Type B pancreatic cell (in vitro differentiated cells): ENCODE measurements at places on chromosomes 13 and 19. TPM values are rescaled to one million over a fixed set of nuclear protein-coding genes. Genes with fewer than 3 reads are reported as not detected.

- H3K4me1 ChIP-seq = peaks cover 9% of the 10 kb centered on the region
- H3K36me3 ChIP-seq = no peaks in the 10 kb centered on the region
- peak within 1 kb of the TSS; percentile 67 for H3K27ac ChIP-seq
- no peak for DNase-seq
These were observed at the start of gene CDC34 for GRCh38 chr19:531753-532560. Gene CDC34, plus strand, starts transcription at chr19:531760. Its CDS starts 172 bp downstream, at chr19:531932.

The SHISA2 gene
- total RNA-seq = 10.0 and 25.7 TPM in 2 replicates

The ZNF433 gene
- 8.9 and 11.9 TPM in 2 replicates for total RNA-seq

GRCh38 chr13:35343417-35343816, 133.1 kb downstream of the MAB21L1 start:
- H3K4me1 ChIP-seq = peaks cover 15% of the 10 kb centered on the region
- no peak overlapping the region for H3K4me3 ChIP-seq
- no peaks in the 10 kb centered on the region for H3K36me3 ChIP-seq
- H3K27me3 ChIP-seq = no peaks in the 10 kb centered on the region
- H3K27ac ChIP-seq = no peak overlapping the region
- no peak for DNase-seq

DNA sequence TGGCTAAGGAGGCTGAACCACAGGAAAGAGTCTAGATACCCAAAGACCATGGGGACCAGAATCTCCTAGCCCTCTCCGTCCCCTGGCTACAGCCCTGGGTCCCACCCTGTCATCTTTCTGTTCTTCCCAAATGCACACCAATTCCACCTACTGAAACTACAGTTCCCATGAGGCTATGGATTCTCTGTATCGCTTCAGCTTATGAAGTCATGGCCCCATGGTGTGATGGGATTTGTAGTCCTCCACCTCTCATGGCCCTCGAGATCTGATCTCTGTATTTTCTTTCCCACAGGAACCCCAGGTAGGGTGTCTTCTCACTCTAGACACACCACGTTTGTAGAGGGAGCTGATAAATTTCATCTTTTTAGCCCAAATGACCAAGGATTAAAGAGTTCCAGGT, 11.8 kb downstream of the PTPRH start:
- no peaks in the 10 kb centered on the region for H3K36me3 ChIP-seq
- no peak for DNase-seq
- no peak overlapping the region for H3K27ac ChIP-seq
- no peak overlapping the region for H3K4me3 ChIP-seq
- H3K27me3 ChIP-seq = peaks cover 25% of the 10 kb centered on the region
- no peaks in the 10 kb centered on the region for H3K4me1 ChIP-seq

- H3K27ac ChIP-seq = no peak overlapping the region
- no peak for DNase-seq
- H3K4me3 ChIP-seq = no peak overlapping the region
- H3K27me3 ChIP-seq = no peaks in the 10 kb centered on the region
These were observed 10.7 kb upstream of the SULT2A1 start for GRCh38 chr19:47896773-47897172.

- DNase-seq = no peak
- no peak overlapping the region for H3K4me3 ChIP-seq
- H3K27ac ChIP-seq = no peak overlapping the region
- peaks cover 10% of the 10 kb centered on the region for H3K4me1 ChIP-seq
- no peaks in the 10 kb centered on the region for H3K36me3 ChIP-seq
These were observed 266.2 kb downstream of the KCTD12 start for GRCh38 chr13:76620036-76620435.

DNA sequence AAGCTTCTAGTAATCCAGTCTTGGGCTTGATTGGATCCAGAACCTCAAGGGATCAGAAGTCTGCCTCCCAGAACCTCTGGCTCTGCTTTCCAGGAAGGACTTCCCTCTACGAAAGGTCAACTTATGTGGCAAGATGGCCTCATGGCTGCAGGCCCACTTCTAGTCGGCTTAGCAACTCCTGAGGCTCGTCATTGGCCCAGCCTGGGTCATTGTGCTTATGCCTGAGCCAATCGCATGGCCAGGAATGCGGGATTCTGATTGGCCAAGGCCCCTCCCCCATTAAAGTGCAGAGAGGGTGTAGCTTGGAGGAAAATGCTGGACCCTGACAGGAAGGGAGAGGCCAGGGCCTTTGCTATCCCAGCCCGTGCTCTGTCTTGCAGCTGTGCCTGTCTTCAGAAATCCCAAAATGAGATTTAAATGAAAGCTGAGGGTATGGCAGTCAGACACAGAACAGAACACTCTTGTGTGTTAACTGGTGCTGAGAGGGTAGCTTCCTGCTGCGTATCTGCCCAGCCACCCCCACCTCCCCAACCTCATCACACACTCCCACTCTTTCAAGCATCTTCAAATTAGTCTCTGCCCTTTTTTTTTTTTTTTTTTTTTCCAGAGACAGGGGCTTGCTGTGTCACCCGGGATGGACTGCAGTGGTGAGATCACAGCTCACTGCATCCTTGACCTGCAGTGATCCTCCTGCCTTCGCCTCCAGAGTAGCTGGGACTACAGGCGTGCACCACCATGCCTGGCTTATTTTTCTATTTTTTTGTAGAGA, 5.5 kb upstream of the CCNE1 start:
- H3K36me3 ChIP-seq = no peaks in the 10 kb centered on the region
- no peak overlapping the region for H3K4me3 ChIP-seq
- H3K27ac ChIP-seq = no peak overlapping the region

GRCh38 chr13:46587807-46588418, 34.9 kb downstream of the LRCH1 start:
- H3K27me3 ChIP-seq = no peaks in the 10 kb centered on the region
- peak overlapping the region; percentile 5 for H3K27ac ChIP-seq
- peaks cover 6% of the 10 kb centered on the region for H3K36me3 ChIP-seq
- DNase-seq = no peak
- H3K4me3 ChIP-seq = no peak overlapping the region

GRCh38 chr13:111123221-111123620, 8.1 kb downstream of the ARHGEF7 start:
- H3K27me3 ChIP-seq = peaks cover 5% of the 10 kb centered on the region
- peaks cover 2% of the 10 kb centered on the region for H3K36me3 ChIP-seq
- peaks cover 47% of the 10 kb centered on the region for H3K4me1 ChIP-seq
- H3K4me3 ChIP-seq = no peak overlapping the region

DNA sequence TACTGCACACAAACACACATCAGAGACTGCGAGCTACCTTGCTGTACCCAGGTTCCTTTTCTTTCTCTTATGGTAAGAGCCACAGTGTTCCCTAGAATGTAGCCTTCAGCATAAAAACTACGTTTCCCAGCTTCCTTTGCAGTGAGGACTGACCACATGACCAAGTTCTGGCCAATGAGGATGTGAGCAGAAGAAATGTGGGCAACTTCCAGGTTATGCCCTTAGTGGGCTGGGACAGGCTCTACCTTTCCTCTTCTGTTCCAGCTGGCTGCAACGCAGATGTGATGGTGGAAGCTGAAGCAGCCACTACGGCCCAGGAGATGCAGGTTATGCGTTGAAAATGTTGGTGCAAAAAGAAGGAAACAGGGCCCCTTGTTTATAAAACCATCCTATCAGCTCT, 27.5 kb downstream of the VRK3 start:
- no peak overlapping the region for H3K4me3 ChIP-seq
- no peaks in the 10 kb centered on the region for H3K4me1 ChIP-seq
- peaks cover 20% of the 10 kb centered on the region for H3K36me3 ChIP-seq
- DNase-seq = no peak
- no peaks in the 10 kb centered on the region for H3K27me3 ChIP-seq

DNA sequence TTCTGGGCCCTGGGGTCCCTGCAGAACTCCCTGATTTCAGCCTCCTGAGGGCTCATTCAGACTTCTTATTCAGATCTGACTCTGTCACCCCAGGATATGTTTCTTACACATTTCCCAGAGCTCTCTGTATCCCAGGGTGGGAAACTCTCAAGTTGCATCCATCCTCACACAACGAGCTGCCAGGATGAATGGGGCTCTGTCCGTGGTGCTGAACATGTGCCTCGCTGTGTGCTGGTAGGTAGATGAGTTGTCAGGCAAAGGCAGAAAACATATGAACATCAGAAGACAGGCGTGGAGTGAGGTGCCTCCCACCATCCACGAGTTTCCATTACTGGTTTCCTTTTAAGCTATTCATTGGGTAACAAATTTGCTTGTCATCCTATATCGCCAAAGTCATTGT, 11.4 kb upstream of the IGFL1 start:
- no peak for DNase-seq
- H3K36me3 ChIP-seq = no peaks in the 10 kb centered on the region
- H3K4me1 ChIP-seq = no peaks in the 10 kb centered on the region
- peaks cover 4% of the 10 kb centered on the region for H3K27me3 ChIP-seq

GRCh38 chr13:86591862-86592261, 792.6 kb upstream of the SLITRK6 start:
- H3K27ac ChIP-seq = no peak overlapping the region
- no peak for DNase-seq
- H3K4me3 ChIP-seq = no peak overlapping the region
- no peaks in the 10 kb centered on the region for H3K4me1 ChIP-seq
- H3K36me3 ChIP-seq = no peaks in the 10 kb centered on the region

DNA sequence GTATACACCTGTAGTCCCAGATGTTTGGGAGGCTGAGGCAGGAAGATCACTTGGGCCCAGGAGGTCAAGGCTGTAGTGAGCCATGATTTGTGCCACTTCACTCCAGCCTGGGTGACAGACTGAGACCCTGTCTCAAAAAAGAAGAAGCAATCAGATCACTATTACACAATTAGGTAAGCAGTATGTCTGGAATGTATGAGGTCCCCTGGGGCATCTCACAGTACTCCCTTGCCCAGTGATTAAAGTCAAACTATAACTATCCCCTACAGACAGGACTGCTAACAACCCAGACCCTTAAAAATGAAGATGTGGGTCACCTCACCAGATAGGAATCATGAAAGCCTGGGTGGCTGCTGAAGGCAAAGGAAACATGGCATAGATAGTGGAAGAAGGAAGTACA, 9.4 kb upstream of the PAN3 start:
- no peak for DNase-seq
- no peak overlapping the region for H3K27ac ChIP-seq
- no peaks in the 10 kb centered on the region for H3K36me3 ChIP-seq
- no peak overlapping the region for H3K4me3 ChIP-seq
- no peaks in the 10 kb centered on the region for H3K27me3 ChIP-seq
- H3K4me1 ChIP-seq = no peaks in the 10 kb centered on the region

DNA sequence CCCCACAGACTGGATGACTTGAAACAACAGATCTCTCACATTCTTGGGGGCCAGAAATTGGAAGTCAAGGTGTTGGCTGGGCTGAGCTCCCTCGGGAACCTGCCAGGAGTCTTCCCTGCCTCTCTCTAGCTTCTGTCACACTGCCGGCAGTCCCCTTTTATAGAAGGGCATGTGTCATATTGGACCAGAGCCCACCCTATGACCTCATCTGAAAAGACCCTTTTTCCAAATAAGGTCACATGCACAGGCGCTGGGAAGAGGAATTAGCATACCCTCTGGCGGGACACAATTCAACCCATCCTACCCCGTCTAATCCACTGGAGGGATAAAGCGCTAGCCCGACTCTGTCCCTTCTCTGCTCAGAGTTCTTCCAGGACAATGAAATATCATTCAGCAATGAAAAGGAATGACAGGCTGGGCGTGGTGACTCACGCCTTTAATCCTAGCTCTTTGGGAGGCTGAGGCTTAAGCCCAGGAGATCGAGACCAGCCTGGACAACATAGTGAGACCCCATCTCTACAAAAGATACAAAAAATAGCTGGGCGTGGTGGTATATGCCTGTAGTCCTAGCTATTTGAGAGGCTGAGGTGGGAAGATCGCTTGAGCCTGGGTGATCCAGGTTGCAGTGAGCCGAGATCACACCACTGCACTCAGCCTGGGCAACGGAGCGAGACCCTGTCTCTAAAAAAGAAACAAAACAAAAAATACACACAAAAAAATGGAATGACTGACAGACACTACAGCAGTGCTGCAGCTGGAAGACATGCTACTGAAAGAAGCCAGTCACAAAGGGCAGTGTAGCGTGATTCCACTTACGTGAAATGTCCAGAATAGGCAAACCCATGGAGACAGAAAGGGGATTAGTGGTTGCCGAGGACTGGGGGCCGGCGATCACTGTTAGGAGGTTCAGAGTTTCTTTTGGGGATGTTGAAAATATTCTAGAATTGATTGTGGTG, 28.5 kb downstream of the MEIS3 start:
- no peaks in the 10 kb centered on the region for H3K4me1 ChIP-seq
- peak overlapping the region; percentile 65 for H3K27ac ChIP-seq
- H3K36me3 ChIP-seq = no peaks in the 10 kb centered on the region

- H3K27me3 ChIP-seq = peaks cover 4% of the 10 kb centered on the region
- H3K4me3 ChIP-seq = no peak overlapping the region
- no peak overlapping the region for H3K27ac ChIP-seq
- H3K36me3 ChIP-seq = peaks cover 9% of the 10 kb centered on the region
These were observed 4.3 kb downstream of the CTU1 start for GRCh38 chr19:51103926-51104341.

DNA sequence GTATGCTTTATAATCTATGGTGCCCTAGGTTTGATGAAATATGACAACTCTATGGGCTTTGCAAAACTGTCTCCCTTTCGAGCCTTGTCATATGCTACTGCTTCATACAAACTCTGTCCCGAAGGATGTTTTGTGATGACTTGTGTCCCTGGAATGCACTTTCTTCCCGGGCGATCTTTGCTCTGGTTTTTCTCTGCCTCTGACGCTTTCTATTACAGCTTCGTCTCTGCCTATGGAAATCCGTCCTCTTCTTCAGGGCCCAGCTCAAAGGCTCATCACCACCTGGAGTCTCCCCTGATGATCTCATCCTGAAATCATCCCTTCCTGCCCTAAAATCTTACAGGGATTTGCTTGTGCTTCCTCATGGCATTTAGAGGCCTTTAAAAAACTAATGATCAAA, 191.5 kb upstream of the KL start:
- peak overlapping the region; percentile 3 for H3K4me3 ChIP-seq
- no peaks in the 10 kb centered on the region for H3K36me3 ChIP-seq
- peaks cover 30% of the 10 kb centered on the region for H3K4me1 ChIP-seq
- H3K27ac ChIP-seq = peak overlapping the region; percentile 67

The POLR1D gene
- total RNA-seq = 118 and 155 TPM in 2 replicates

The MEIS3 gene
- total RNA-seq = 29.2 and 43.2 TPM in 2 replicates

DNA sequence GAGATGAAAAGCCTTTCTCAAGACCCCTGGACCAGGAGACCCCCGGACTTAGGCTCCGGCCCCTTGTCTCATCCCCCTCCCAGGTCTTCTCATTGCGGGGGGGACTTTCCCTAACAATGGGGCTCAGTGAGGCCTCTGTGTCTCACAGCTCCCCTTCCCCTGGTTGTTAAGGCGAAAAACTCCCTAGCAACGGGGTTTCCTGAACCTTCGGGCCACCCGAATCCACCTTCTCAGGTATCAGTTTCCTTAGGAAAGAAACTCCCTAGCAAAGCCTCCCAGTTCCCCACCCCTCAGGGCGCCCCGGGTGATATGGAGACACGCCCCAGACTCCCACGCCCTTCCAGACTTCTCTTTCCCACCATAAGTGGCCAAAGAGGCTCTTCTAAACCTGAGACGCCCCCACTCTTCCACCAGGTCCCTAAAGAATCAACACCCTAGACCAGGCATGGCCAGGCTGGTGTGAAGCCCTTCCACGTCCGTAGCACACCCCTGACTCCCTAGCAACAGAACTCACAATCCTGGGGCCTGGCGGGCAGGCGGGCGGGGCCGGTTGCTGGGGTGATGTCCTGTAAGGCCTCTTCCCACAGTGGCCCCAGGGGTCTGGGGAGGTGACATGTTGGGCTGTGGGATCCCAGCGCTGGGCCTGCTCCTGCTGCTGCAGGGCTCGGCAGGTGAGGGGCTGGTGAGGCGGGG, at the start of gene TMEM190:
TSS of gene TMEM190 (plus strand) at position 586 of the 693 bp plus-strand sequence. CDS start at position 614, 28 bp downstream.
- peak within 1 kb of the TSS; percentile 21 for H3K4me3 ChIP-seq
- peaks cover 37% of the 10 kb centered on the region for H3K27me3 ChIP-seq
- peaks cover 11% of the 10 kb centered on the region for H3K4me1 ChIP-seq
- H3K36me3 ChIP-seq = no peaks in the 10 kb centered on the region
- DNase-seq = no peak
- no peak within 1 kb of the TSS for H3K27ac ChIP-seq
